ENCODE measurements at places on chromosomes 2 and 18.

DNA sequence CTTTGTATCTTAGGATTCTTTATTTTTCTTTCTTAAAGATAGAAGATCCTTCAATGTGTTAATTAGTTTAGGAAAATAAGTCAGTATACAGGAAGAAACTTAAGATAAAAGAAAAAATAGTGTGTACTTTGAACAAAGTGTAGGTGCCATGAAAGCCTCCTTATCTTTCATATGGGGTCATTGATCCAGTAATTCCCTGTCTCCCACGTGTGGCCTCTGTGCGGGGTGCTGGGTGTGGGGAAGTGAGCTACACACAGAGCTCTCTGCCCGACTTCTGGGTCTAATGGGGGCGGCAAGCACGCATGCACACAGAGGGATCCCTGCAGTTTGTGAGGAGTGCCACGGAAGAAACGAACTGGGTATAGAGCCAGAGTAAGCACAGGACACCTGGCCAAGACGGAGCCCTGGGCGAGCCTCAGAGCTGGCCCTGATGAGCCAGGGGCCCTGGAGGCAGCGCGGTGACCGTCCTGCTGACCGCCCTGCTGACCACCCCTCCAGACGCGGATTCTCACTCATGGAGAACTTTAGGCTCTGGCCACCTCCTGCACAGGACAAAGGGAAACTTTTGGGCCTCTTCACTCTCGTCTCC, 253.5 kb downstream of the ACKR3 start:
- DNase-seq = no peak

DNA sequence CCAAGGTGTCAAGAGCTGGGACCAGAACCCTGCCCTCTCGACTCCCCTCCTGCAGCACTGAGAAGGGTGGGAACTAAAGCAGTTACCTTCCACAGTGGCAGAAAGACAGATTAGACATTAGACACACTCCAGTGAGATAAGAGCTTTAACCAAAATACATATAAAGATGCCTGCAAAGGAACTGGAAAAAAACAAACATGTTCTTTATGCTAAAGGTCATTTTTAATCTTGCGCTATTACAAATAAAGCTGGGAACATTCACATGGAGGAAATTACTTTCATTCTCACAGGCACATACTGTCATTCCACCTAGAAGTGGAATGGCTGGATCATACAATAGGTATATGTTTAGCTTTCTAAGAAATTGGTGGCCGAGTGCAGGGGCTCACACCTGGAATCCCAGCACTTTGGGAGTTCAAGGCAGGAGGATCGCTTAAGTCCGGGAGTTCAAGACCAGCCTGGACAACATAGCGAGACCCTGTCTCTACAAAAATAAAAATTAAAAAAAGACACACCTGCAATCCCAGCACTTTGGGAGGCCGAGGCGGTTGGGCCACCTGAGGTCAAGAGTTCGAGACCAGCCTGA, 41.9 kb downstream of the C2orf76 start:
- no peak for DNase-seq

DNA sequence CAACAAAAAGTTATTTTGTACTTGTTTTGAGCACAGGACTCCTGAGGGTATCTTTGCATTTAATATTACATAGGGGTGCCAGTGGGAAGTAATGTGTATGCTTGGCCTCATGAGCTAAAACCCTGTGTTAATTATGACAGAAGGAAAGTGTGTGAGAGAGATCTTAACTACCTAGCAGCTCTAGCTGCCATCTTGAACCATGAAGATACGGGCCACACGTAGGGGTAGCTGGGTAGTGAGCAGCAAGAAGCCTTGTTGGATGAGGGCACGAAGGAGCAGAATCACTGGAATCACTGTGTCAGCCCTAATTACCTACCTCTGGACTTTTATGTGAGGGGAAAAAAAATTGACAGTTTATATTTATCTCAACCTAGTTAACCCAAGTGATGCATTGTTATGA, 15.4 kb upstream of the CASP10 start:
- DNase-seq = no peak

- no peak for DNase-seq
Observed at GRCh38 chr2:240000671-240001070, 24.5 kb downstream of the NDUFA10 start.

GRCh38 chr2:161975062-161975812, 98.8 kb downstream of the DPP4 start:
- no peak for DNase-seq

GRCh38 chr2:109164739-109165221, 35.8 kb downstream of the SH3RF3 start:
- no peak for DNase-seq

GRCh38 chr2:32960238-32960637, 13.5 kb downstream of the LTBP1 start:
- no peak for DNase-seq

DNA sequence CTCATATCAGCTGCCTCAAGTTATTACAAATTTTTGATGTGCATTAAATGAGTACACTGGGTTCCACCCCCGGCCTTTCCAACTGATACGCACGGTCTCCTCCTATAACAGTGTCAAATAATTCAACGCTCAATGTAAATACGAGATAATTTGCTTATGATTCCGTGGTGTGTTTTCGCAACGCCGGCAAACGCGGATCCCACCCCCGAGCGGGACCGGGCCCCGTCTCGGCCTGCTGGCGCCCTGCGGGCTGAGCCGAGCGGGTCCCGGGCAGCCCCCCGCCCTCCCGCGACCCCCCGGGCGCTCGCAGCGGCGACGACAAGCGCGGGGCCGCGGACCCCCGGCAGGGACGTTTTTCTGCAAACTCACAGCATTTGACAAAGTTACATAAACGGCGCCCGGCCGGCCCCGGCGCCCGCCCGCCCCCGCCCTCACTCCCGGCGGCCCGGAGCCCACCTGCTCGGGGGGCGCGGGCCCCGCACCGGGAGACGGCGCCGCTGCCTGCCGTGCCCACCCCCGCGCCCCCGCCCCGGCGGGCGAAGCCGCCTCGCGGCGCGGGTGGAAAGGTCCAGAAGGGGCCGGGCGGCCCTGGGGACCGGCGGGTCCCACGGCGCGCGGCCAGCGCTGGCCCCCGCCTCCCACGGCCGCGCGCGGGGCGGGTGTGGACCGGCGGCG, 762 bp downstream of the HDAC4 start:
- no peak for DNase-seq

GRCh38 chr2:20370191-20370590, 19.5 kb upstream of the PUM2 start:
- no peak for DNase-seq

GRCh38 chr2:52810460-52810859, 957.1 kb upstream of the CHAC2 start:
- DNase-seq = peak; percentile 59

- no peak for DNase-seq
Observed at GRCh38 chr2:64976276-64976675, 12.9 kb upstream of the SLC1A4 start.

- no peak for DNase-seq
Observed at GRCh38 chr18:70705831-70706416, 417.1 kb downstream of the SOCS6 start.

- DNase-seq = no peak
Observed at GRCh38 chr18:41490861-41491260, 464.2 kb upstream of the PIK3C3 start.

GRCh38 chr18:55633032-55633431, 45.0 kb upstream of the TCF4 start:
- no peak for DNase-seq

GRCh38 chr2:207459990-207460757, 69.6 kb upstream of the CREB1 start:
- DNase-seq = no peak

DNA sequence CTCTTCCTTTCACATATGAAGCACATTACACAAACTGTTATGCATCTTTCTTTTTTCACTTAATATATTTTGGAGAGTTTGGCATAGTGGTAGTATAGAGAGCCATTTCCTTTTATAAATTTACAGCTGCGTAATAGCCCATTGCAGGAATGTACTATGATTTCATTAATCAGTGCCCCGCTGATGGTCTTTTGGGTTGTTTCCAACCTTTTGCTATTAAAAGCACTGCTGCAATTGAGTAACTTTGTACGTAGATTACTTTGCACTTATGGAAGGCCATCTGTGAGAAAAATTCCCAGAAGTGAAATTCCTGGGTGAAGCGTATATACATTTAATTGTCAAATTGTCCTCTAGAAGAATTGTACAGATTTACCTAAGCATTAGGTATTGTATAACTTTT, 565.3 kb upstream of the ZNF804A start:
- no peak for DNase-seq

DNA sequence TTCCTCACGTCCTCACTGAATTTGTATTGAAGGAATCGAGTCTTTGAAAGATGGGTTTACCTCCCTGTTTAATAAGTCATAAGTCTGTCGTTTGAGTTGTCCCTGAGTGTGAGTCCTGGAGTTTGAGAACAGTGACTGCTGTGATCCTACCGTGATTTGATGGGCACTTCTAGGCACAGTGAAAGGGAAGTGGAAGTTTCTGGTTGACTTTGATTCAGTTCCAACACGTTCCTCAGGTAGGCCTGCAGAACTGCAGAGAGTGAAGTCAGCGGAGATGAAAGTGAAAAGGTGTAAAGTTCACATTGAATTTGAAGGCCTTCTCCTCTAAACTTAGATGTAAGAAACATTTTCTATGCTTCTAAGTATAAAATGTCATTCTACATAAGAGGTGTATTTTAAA, 52.9 kb upstream of the ACKR3 start:
- DNase-seq = no peak

DNA sequence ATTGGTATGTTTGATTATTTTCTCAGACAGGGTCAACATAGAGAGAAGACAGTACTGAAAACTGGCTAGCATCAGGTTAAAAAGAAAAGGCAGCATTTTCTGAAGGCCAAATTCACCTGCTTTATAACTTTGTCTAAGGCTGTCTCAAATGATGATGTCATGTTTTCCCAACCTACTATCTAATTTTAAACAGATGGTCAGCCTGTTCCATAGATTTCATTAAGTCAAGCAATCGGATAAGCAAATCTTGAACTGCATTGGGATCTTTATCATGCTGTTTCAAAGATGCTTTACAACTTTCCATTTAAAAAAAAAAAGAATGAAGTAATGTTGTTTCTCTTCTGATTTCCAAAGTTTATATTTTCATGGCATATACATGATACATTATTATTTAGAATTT, 56.3 kb upstream of the SPOPL start:
- DNase-seq = no peak

Data from cerebellar cortex (tissue), 1 donor.